ENCODE measurements at places on chromosomes 16 and 17. TPM values are rescaled to one million over a fixed set of nuclear protein-coding genes. Genes with fewer than 3 reads are reported as not detected.
A peak's percentile ranks its signal among the peaks of the same experiment; 100 is the strongest.

DNA sequence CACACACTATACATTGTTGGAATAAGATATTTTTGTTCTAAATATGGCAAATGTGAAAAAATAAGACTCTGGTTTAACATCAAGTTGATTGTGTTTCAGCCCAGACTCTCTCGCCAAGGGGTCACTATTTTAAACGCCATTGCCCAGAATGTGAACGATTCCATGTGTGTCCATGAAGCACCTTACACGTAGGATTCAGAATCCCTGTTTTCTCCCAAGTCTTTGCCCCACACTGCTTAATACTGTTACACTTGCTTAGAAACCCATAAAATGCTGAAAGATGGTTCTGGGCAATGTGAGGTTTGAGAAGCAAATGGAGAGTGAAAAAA lies 7.7 kb downstream of the HS3ST3B1 start:
- no peak overlapping the region for H3K4me3 ChIP-seq
- H3K27me3 ChIP-seq, result no peaks in the 10 kb centered on the region
- H3K27ac ChIP-seq, result no peak overlapping the region
- no peaks in the 10 kb centered on the region for H3K36me3 ChIP-seq

GRCh38 chr16:81410643-81411293 lies 33.8 kb upstream of the CMIP start:
- H3K36me3 ChIP-seq, result no peaks in the 10 kb centered on the region
- H3K27ac ChIP-seq, result no peak overlapping the region
- no peaks in the 10 kb centered on the region for H3K27me3 ChIP-seq

GRCh38 chr16:87853411-87854052 lies 15.8 kb downstream of the SLC7A5 start:
- H3K27me3 ChIP-seq, result no peaks in the 10 kb centered on the region
- H3K4me1 ChIP-seq, result peaks cover 42% of the 10 kb centered on the region
- H3K4me3 ChIP-seq, result peak overlapping the region; percentile 8
- peak; percentile 57 for DNase-seq
- H3K36me3 ChIP-seq, result peaks cover 53% of the 10 kb centered on the region

DNA sequence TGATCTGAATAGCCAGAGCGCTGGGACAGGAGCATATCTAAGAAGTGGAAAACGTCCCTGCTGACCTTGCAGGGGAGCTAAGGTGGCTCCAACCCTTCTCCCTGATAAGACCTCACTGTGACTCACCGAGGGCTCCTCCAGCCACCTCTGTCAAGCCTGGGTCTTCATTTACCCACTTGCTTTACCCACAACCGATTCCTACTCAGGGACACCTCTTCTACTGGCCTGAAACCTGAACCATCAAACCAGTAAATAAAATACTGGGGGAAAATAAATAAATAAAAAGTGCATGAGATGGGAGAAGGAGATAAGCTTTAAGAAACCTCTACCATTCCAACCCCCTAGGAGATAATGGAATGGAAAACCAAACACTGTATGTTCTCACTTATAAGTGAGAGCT lies 80.2 kb upstream of the ALOX12 start:
- peaks cover 4% of the 10 kb centered on the region for H3K4me1 ChIP-seq
- H3K27ac ChIP-seq, result no peak overlapping the region
- H3K4me3 ChIP-seq, result no peak overlapping the region
- no peaks in the 10 kb centered on the region for H3K36me3 ChIP-seq
- no peak for DNase-seq

GSG1L gene
- polyA plus RNA-seq, result not detected

SYNGR3 gene
- 5.6 TPM for polyA plus RNA-seq

GRCh38 chr17:31754239-31754945 lies 104.7 kb downstream of the COPRS start:
- H3K4me3 ChIP-seq, result no peak overlapping the region
- H3K27me3 ChIP-seq, result no peaks in the 10 kb centered on the region
- DNase-seq, result no peak
- H3K36me3 ChIP-seq, result no peaks in the 10 kb centered on the region

GRCh38 chr17:4849011-4849536 lies 15.9 kb downstream of the MINK1 start:
- no peaks in the 10 kb centered on the region for H3K4me1 ChIP-seq
- no peak for DNase-seq
- no peaks in the 10 kb centered on the region for H3K36me3 ChIP-seq
- no peaks in the 10 kb centered on the region for H3K27me3 ChIP-seq
- no peak overlapping the region for H3K4me3 ChIP-seq
- no peak overlapping the region for H3K27ac ChIP-seq
